Activated T-cell treated with anti-CD3 and anti-CD28 coated beads for 24 hours (primary cell): ENCODE measurements at places on chromosomes 6 and 20.

DNA sequence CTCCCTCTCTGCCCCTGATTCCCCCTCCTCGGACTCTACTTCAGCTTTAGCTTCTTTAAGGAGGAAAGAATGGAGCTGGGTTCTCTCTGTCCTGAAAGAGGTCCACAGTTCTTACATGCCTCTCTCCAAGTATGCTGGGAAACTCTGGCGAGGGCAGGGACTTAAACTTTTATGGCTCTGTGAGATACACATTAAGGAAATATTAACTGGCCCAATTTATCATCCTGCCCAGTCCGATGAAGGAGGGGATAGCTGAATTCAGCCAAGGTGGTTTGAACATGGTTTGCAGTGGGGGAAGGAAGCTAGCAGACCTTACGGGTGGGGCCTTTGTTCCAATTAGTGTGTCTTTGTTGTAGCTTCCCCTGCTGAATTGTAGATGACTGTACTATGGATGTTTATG lies 121.7 kb downstream of the EYA4 start:
- no peak for DNase-seq

GRCh38 chr6:168213121-168213524 lies 106.5 kb downstream of the DACT2 start:
- no peak for DNase-seq

GRCh38 chr20:22385602-22386305 lies 198.6 kb downstream of the FOXA2 start:
- no peak for DNase-seq

DNA sequence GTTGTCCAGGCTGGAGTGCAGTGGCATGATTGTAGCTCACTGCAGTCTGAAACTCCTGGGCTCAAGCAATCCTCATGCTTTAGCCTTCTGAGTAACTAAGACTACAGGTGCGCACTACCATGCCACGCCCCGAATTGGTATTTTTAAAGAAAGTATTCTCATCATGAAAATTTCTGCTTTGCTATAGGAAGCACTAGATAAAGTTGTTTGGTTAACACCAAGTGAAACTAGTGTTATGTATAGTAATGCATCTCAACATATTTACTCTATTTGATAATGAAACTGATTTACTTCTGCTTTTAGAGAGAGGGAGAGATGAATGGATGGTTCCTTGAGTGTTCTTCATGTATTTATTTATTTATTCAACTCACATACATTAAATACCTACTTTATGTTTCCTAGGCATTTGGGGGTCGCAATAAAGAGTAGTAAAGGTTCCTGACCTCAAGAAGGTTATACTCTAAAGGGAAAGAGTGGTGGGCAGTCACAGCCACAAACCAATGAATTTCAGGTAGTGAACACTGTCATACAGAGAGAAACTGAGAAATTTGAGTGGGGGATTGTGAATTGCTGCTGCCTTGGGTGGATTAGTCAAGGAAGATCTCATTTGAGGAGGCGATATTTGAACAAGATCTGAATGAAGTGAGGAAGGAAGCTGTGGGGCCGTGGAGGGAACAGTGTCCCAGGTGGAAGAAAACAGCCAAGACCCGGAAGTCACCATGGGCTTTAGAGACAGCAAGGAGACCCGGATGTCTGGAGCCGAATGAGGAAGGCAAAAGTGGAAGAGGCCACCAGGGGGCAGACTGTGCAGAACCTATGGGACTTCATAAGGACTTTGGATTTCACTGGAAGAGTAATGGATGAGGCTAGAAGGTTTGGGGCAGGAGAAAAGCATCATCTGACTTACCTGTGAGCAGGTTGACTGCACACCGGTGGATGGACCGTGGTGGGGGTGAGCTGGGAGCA lies 185.6 kb downstream of the TSHZ2 start:
- no peak for DNase-seq
